ENCODE measurements at places on chromosomes 1 and 21. TPM values are rescaled to one million over a fixed set of nuclear protein-coding genes. Genes with fewer than 3 reads are reported as not detected.
A peak's percentile ranks its signal among the peaks of the same experiment; 100 is the strongest.

DNA sequence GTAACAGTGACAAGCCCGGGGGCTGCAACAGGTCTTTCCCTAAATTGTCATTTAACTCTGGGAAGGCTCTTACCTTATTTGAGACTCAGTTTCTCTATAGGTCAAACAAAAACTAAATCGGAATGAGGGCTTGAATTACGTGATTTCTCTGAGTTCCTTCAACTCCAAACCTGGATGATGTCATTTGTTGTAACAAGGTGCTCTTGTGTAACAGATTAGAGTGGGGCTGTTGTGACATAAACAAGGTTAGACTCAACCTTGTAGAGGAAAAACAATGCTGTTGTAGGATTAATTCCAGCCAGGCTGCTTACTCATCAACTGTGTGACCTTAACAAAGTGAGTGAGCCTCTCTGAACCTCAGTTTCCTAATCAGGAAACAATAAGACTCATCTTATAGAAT is 74.4 kb downstream of the SUSD4 start:
- H3K27ac ChIP-seq: no peak overlapping the region
- H3K4me3 ChIP-seq: no peak overlapping the region
- DNase-seq: no peak
- H3K27me3 ChIP-seq: peaks cover 10% of the 10 kb centered on the region

Gene LCA5L
- 0.66 TPM for total RNA-seq

GRCh38 chr1:39544327-39544726 is 32.3 kb downstream of the PABPC4 start:
- H3K4me3 ChIP-seq: no peak overlapping the region
- H3K27ac ChIP-seq: no peak overlapping the region
- H3K4me1 ChIP-seq: no peaks in the 10 kb centered on the region
- no peaks in the 10 kb centered on the region for H3K27me3 ChIP-seq
- no peak for DNase-seq

DNA sequence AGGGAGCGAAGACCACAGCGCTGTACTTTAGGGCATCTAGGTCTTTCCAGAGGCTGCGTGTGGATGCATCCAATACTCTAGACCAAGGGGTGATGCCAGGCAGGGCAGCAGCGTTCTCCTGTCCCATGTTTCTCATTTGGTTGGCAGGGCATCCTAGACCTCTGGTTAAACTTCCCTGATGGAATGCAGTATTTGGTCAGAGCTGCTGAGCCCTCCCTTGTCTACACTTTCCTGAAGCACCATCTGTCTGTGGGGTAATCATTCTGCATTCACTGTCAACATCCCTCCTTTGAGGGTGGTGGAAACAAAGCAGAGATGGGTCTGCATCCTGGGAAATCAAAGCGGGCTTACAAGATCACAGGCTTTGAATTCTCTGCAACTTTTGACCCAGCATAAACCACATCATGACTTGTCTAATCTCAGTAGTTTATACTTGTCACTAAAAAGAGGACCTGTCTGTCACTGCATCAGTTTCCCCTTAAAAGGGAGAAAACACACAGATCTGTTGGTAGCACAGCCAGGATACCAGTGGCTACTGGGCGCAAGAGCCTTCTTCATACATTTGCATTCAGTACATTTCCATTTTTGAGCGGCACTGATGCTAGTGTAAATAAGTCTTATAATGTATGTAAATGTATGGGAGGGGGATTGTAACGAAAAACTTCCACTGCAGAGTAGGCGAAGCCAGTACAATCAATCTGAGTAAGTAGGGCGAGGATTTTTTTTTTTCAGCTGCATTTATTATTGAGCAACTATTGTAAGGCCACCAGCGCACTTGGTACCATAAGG is 106.3 kb downstream of the GALNT2 start:
- H3K36me3 ChIP-seq: peaks cover under 1% of the 10 kb centered on the region
- no peak overlapping the region for H3K27ac ChIP-seq
- H3K4me1 ChIP-seq: peaks cover 2% of the 10 kb centered on the region
- no peaks in the 10 kb centered on the region for H3K27me3 ChIP-seq

Gene MTARC1
- 9.6 TPM for total RNA-seq

DNA sequence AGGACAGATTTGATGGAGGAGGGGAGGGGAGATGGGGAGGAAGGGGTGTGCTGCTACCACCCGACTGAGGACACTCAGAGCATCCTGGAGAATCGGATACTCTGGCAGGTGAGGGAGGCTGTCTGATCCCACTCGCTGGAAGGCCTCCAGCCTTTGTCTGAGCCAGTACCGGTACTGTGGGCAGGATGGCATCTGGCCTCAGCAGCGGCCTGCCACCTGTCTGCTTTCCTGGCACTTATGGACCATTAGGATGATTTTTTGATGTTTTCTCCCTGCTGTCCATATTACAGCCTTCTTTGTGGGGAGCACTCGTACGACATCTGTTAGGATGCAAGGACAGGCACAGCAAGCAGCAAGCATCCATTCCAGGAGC is 11.5 kb downstream of the ATP2B4 start:
- H3K27me3 ChIP-seq: no peaks in the 10 kb centered on the region
- peaks cover 11% of the 10 kb centered on the region for H3K36me3 ChIP-seq
- peak overlapping the region; percentile 50 for H3K27ac ChIP-seq
- H3K4me1 ChIP-seq: peaks cover 26% of the 10 kb centered on the region
- H3K4me3 ChIP-seq: no peak overlapping the region

- H3K4me3 ChIP-seq: no peak overlapping the region
- DNase-seq: peak; percentile 75
- no peaks in the 10 kb centered on the region for H3K27me3 ChIP-seq
- H3K27ac ChIP-seq: peak overlapping the region; percentile 49
Observed at GRCh38 chr1:78061825-78062523, 16.2 kb downstream of the GIPC2 start.

DNA sequence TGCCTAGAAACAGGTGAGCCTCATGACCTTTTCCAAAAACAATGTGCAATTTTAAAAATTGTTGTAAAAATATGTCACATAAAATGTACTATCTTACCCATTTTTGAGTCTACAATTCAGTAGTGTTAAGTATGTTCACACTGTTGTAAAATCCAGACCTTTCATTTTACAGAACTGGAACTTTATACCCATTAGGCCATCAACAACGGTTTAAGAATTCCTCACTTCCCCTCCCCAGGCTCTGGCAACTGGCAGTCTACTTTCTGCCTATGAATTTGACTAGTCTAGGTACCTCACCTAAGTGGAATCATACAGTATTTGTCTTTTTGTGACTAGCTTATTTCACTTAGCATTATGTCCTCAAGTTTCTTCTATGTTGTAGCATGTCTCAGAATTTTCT is 8.6 kb downstream of the CTSE start:
- H3K27ac ChIP-seq: no peak overlapping the region
- no peak for DNase-seq
- no peaks in the 10 kb centered on the region for H3K36me3 ChIP-seq
- no peak overlapping the region for H3K4me3 ChIP-seq

- no peak overlapping the region for H3K27ac ChIP-seq
- H3K36me3 ChIP-seq: no peaks in the 10 kb centered on the region
- DNase-seq: peak; percentile 20
Observed at GRCh38 chr1:180241716-180242544, 11.9 kb downstream of the LHX4 start.

DNA sequence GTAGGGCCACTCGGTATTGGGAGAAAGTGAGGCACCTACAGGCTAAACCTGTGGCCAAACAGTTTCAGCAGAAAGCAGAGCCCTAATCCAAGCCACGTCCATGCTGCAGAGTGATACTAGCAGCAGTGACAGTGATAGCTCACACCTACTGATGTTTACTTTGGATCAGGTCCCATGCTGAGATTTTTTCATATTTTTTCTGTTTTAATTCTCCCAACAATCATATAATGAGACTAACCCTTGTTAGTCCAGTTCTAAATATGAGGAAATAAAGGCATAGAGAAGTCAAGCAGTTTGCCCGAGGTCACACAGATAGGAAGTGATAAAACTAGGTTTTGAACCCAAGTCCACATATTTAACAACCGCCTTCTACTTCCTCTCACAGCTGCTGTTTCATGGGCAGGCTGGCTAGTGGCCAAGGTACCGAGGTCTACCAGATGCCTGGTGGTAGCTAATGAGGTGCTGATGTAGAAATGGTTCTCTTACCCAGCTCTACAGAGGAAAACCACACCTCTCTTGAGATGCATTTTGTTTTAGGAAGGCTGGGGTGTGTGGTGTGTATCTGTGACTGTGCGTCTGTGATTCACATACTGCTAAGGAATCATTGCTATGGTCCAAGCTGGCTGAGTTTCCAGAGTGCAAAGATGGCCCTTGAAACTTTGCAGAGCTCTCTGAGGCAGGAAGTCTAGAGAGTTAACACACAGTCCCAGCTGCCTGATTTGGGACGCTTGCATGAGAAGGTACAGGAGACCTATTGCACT is 80.3 kb upstream of the ARTN start:
- DNase-seq: peak; percentile 87
- H3K27ac ChIP-seq: no peak overlapping the region
- peaks cover 9% of the 10 kb centered on the region for H3K4me1 ChIP-seq
- no peak overlapping the region for H3K4me3 ChIP-seq
- H3K27me3 ChIP-seq: no peaks in the 10 kb centered on the region

Gene MX1
- 35.7 TPM for total RNA-seq

- H3K4me3 ChIP-seq: no peak overlapping the region
- peak; percentile 17 for DNase-seq
- no peaks in the 10 kb centered on the region for H3K27me3 ChIP-seq
- no peak overlapping the region for H3K27ac ChIP-seq
- H3K4me1 ChIP-seq: peaks cover 7% of the 10 kb centered on the region
Observed at GRCh38 chr1:54415991-54416390, 9.8 kb upstream of the SSBP3 start.

Gene SRRM1
- 28.5 TPM for total RNA-seq

All from fibroblast of lung (primary cell).